ENCODE measurements at places on chromosomes 5 and 9.

- no peak for DNase-seq
Measured at GRCh38 chr9:16193066-16193465, 640.2 kb downstream of the CCDC171 start.

GRCh38 chr5:54523534-54523933 lies 6.0 kb downstream of the SNX18 start:
- DNase-seq: no peak

DNA sequence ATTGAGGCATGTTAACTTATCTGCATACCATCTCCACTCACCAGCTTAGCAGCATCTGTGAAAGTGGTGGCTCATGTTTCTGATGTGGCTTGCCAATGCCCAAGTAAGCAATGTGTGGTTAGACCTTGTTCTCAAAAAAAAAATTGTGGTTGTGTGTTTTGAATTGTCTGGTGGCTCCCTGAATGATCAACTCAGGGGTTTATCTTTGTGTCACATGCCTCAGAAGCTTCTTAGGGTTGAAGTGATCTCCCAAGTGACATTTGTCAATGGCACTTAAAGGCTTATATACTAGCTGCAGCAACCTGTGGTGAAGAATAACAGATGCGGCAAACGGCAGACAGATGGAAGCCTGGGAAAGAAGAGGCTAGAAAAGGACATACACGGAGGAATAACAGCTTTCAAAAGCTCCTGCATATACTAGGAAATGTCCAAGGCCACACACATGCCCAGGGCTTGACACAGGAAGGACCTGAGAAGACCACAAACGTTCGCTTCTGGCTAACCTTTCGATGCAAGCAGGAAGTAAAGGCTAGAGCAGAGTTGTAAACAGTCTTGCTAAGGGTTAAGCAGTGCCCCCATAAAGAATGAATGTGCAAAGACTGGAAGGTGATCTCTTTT lies 42.2 kb upstream of the FSD1L start:
- no peak for DNase-seq

DNA sequence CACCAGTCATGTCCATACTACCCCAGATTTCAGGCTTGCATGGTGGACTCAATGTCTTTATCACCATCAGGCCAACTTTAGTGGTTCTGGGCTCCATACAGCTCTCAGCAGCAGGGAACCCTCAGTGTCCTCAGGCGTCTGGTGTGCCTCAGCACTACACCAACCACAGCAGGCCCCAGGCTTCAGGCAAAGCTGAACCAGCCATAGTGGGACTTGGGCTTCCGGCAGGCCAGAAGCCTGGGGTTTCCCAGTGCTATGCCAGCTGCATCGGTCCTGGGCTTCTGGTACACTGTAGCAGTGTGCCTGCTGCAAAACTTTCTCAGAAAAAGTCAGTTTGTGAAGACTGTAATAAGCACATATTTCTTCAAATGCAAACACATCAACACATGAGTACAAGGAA lies 11.0 kb upstream of the ZDHHC21 start:
- DNase-seq: no peak

DNA sequence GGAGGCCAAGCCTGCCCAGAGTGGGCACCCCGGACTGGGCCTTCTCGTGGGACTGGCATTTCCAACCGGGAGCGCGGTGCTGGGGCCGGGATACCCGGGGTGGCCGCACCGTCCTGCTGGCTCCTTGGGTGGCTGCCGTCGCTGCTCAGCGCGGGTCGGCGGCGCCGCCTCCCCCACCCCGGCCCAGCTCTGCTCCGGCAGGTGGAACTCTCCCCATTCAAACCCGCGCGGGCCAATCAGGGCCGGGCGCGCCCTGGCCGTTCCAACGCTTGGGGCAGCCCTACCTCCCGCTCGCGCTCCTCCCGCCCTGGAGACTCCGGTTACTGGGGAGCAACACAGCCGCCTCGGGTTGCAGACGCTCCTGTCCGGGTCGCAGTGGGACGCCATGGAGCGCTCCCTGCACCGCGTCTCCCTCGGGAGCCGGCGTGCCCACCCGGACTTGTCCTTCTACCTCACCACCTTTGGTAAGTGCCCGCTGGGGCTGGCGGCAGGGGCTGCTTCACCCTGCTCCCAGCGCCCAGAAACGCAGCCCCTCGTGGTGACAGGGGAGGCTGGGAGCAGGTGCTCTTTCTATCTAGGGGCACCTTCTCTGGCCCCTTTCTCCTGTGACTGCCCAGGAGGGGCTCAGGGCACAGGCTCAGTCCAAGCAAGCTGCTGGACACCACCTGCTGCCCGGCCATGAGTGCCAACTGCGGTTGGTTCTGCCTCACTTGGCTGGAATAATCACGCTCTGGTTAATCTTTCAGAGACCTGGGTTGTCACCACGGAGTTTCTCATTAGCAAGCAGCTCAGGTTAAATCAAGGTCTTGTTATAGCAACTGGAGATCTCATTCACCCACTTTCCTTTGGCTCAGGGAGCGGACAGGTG lies at the start of gene RGS3:
Gene RGS3 (plus strand): TSS at position 310 of the 868 bp plus-strand sequence. CDS start 76 bp downstream, at position 386.
- DNase-seq: peak; percentile 67

- DNase-seq: no peak
Measured at GRCh38 chr5:4984461-4984860, 155.7 kb upstream of the ADAMTS16 start.

DNA sequence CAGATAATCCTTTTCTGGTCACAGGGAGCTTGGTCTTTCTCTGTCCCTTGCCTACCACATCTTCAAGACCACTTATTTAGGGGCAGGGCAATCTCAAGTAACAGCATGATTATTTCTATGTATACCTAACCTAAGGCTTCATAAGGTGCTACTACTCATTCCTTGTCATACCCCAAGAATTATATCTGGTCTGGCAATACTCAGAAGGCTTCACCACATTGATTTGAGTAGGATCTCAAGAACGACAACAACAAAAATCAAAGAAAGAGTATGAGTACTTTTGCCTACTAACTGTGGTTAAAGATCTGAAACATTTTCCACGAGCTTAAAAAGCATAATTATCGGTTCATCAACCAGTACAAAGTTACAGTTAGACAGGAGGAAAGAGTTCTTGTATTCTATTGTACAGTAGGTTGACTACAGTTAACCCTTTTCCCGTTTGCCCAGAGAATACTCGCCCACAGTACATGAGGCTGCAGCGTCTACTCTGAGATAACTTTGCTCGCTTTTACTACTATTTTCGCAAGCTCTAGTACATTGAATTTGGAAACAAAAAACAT lies 41.0 kb downstream of the FANCC start:
- no peak for DNase-seq

- no peak for DNase-seq
Measured at GRCh38 chr9:20294046-20294750, 328.1 kb downstream of the MLLT3 start.

DNA sequence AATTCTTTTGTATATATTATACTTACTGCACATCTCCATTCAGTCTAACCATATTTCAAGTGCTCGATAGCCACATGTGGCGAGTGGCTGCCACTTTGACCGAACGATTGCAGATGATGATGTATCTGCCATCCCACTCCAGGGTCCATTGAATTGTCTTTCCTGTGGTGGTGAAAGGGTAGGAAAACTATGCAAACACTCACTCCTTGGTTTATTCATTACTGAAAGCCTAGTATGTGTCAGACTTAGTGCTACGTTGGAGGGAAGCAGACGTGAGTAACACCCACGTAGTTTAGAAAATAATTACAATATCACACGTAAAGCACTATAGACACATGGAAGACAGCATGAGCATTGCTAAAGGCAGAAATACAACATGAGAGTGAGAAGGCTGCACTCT lies 353.7 kb downstream of the CSNK1G3 start:
- no peak for DNase-seq

DNA sequence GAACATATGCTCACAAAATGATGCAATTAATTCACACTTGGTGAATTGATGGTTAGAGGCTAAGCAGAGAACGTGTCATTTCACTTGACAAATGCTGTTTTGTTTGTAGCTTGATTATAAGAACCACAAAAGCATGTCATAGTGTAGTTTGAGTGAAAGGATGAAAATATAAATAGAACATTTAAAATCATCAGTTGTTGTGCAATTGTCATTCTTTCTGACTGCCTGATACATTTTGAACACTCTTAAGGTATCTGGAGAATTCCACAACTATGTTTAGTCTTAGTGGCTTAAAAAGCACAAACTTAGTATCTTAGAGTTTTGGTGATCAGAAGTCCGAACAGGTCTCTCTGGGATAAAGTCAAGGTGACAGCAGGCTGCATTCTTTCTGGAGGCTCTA lies 129.4 kb downstream of the BASP1 start:
- no peak for DNase-seq

DNA sequence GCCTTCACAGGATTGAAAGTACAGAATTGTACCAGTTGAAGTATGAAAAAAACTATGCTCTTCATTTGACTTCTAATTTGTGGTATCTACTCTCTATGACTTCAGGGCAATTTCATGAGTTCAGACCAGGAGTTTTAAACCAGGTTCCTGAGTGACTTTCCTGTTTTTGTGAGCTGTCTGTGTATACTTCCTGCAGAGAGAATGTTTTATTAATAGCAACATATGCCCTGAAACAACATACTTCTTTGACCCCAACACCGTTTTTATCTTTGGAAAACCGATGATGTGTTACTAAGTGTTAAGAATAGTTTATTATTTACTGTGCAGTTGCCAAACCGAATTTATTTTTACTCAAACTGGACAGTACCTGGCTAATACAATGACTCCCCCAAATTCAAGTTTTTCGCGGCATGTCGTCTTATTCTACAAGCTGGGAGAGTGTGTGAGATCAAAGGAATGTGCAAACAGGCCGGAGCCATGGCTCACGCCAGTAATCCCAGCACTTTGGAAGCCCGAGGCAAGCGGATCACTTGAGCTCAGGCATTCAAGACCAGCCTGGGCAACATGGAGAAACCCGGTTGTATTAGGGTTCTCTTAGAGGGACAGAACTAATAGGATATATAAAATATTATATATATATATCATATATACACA lies 58.7 kb upstream of the ERBIN start:
- no peak for DNase-seq

GRCh38 chr9:71098801-71099200 lies 22.6 kb downstream of the TRPM3 start:
- DNase-seq: no peak

- no peak for DNase-seq
Measured at GRCh38 chr9:112866662-112867274, 23.9 kb downstream of the SLC46A2 start.

GRCh38 chr5:32421075-32421474 lies 23.5 kb downstream of the ZFR start:
- DNase-seq: no peak

DNA sequence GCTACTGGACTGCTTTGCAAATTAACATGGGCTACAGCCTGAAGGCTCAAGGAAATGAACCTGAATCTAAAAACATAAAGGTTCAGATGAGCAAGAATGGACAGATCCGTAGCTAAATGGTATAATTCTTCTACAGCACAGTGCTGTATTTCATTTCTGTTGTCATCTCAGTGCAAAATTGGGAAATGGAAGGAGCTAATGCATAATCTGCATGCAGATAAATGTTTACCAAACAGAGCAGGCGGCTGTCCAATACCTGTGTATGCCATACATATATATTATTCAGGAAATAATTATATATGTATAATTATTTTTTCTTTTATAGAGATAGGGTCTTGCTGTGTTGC lies 4.3 kb upstream of the HSPA9 start:
- no peak for DNase-seq

DNA sequence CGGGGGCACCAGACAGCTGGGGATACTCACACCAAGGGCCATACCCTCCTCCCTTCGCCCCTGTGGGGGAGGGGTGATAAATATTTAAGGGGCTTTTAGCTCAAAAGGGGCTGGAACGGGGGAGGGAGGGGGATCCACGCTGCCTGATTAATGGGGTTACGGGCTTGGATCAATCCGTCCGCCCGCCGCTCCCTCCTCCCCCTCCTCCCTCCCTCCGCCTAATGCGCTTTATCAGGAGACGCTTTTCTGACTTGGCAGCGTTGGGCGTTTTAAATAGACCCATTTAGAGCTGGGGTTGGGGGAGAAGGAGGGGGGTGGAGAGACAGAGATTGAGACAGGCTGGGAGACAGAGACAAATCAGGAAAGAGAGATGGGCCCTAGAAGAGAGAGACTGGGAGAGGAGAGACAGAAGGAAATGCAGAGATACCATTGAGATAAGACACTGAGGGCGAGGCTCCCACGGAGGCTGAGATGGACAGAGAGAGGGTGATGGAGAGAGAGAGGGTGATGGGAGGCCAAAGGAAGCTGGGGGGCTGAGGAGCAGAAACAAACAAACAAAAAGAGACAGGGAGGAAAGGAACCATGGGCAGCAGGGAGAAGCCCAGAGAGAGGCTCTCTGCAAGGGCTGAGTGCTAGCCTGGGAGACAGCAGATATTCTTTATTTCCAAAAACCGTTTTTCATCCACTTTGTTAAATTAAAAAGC lies 10.3 kb downstream of the CNTFR start:
- no peak for DNase-seq

DNA sequence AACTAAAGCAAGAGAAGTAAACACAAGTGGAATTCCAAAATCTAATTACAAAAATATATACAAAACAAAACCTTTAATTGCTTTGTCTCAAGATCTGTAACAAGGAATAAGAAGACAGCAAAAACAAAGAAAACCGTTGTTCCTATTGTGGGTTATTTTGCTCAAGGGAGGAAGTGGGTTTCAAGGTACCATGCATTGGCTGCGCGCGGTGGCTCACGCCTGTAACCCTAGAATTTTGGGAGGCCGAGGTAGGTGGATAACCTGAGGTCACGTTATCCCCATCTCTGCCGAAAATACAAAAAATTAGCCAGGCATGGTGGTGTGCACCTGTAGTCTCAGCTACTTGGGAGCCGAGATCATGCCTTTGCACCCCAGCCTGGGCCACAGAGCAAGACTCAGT lies 12.1 kb upstream of the IQGAP2 start:
- DNase-seq: no peak

GRCh38 chr5:137995077-137995748 lies 37.7 kb downstream of the FAM13B start:
- DNase-seq: no peak

DNA sequence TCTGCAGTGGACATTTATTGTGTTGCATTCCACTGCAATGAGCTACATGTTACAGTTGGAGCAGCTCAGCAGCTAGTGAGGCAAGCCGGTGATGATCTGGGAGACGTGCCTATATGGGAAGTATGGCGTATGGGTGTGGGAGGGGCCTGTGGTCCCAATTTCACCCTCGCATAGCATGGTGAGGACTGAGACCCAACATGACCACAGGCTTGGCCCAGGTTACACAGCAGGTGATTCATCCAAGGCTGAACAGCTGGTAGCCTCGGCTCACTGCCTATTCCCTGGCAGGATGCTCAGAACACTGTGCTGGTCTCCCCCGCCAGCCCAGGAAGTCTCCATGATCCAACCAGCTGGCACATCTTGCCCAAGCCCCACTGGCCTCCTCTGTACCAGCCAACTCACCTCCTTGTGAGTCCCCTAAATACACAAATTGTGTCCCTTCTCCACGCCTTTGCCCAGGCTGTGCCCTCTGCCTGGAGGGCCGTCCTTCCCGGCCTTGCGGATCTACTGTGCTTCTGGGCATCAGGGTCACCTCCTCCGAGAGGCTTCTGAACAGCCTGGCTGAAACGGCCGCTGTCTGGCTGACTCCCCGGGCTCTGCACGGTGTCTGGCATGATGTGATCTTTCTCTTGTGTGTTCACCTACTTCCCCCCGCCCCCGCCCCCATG lies 81.4 kb downstream of the NSUN2 start:
- no peak for DNase-seq
